ENCODE measurements at places on chromosomes 1 and 21.
A peak's percentile ranks its signal among the peaks of the same experiment; 100 is the strongest.

GRCh38 chr21:31282095-31282709, 61.9 kb downstream of the TIAM1 start:
- peak; percentile 97 for DNase-seq

DNA sequence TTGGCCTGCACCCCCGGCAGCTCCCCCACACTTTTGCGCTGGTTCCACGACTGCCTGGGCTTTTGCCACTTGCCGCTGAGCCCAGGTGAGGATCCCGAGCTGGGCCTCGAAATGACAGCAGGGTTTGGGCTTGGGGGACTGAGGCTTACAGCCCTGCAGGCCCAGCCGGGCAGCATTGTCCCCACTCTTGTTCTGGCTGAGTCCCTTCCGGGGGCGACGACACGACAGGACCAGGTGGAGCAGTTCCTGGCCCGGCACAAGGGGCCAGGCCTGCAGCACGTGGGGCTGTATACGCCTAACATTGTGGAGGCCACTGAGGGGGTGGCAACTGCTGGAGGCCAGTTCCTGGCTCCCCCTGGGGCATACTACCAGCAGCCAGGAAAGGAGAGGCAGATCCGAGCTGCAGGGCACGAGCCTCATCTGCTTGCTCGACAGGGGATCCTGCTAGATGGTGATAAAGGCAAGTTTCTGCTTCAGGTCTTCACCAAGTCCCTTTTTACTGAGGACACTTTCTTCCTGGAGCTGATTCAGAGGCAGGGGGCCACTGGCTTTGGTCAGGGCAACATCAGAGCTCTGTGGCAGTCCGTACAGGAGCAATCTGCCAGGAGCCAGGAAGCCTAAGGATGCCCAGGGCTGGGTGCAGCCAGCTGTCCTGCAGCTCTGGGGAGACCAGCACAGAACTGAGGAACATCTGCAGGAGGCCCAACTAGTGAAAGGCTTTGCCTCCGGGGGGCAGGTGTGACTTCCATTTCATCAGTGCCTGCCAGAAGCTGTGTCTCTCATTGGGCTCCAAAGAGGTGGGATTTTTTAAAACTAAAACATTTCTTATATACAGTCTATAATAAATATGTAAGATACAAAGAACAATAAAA, 1.2 kb downstream of the HPDL start:
- no peak for DNase-seq

- peak; percentile 18 for DNase-seq
These were observed 368.7 kb upstream of the ADGRL2 start for GRCh38 chr1:81432059-81432458.

- DNase-seq, result no peak
These were observed 6.7 kb downstream of the AZIN2 start for GRCh38 chr1:33087677-33088076.

GRCh38 chr1:17078991-17079868, 25.4 kb upstream of the SDHB start:
- no peak for DNase-seq

DNA sequence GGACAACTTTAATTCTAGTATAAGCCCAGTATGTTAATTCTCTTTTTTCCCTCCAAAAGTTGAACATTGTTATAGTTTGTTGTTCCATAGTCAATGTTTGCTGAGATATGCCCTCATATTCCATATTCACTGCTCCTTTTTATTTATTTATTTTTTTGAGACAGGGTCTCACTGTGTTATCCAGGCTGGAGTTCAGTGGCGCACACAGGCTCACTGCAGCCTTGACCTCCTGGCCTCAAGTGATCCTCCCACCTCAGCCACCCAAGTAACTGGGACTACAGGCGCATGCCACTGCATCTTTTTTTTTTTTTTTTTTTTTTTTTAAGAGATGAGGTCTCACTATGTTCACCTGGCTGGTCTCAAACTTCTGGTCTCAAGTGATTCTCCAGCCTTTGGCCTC, 38.7 kb downstream of the GFI1 start:
- DNase-seq, result no peak

Measured in fibroblast of skin of scalp (primary cell).